Activated naive CD4-positive, alpha-beta T cell treated with anti-CD3 and anti-CD28 coated beads, Interleukin-2, amount 10 ng/mL, durations not matched to agents 7 days and 5 days (primary cell): ENCODE measurements at places on chromosomes 1 and 21.

- H3K36me3 ChIP-seq, result peaks cover 51% of the 10 kb centered on the region
- H3K4me1 ChIP-seq, result peaks cover 31% of the 10 kb centered on the region
- no peak for DNase-seq
These were observed 167.9 kb downstream of the VPS13D start for GRCh38 chr1:12397462-12398450.

- H3K27ac ChIP-seq, result no peak overlapping the region
- DNase-seq, result no peak
- no peaks in the 10 kb centered on the region for H3K4me1 ChIP-seq
- no peaks in the 10 kb centered on the region for H3K36me3 ChIP-seq
- H3K27me3 ChIP-seq, result peaks cover 21% of the 10 kb centered on the region
These were observed 55.2 kb downstream of the COLGALT2 start for GRCh38 chr1:183982172-183982963.

DNA sequence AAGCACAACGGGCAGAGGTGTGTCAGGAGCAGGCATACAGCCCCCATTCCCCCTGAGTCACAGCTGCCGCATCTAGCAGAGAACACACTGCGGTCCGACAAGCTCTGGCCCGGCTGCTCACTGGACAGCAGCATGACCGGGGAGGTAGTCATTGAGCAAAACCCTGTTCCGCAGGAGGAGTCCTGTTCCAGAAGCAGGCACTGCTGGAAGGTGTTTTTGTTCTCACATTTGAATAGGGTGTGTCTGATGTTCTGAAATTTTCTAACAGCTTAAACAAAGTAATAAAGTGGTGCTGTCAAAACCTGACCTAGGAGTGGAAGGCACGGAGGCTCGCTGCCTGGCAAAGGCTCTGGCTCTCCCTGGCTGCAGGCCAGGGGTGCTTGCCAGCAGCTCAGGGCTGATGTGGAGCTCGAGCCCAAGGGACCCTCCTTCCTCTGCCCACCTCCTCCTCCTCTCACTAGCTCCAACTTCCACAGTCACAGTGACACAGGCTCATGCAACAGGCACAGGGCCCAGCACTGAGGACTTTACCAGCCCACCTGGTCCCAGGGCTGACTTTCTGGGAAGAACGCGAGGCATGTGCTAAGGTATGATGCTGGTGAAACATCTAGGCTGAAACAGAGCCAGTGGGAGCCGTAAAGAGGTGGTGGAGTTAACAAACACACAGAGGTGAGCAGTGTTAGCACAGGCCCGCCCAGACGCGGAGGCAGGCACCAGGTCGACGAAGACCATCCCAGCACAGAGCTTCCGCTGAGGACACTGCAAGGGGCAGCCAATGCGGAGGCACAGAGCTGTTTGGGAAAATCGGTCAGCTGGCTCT, 118.6 kb upstream of the IFFO2 start:
- peaks cover 37% of the 10 kb centered on the region for H3K4me1 ChIP-seq
- peak overlapping the region; percentile 2 for H3K4me3 ChIP-seq
- H3K36me3 ChIP-seq, result peaks cover 65% of the 10 kb centered on the region
- peaks cover 19% of the 10 kb centered on the region for H3K27me3 ChIP-seq

GRCh38 chr1:33332357-33332789, 11.5 kb upstream of the A3GALT2 start:
- peaks cover 31% of the 10 kb centered on the region for H3K36me3 ChIP-seq
- H3K4me1 ChIP-seq, result peaks cover 7% of the 10 kb centered on the region
- DNase-seq, result no peak

DNA sequence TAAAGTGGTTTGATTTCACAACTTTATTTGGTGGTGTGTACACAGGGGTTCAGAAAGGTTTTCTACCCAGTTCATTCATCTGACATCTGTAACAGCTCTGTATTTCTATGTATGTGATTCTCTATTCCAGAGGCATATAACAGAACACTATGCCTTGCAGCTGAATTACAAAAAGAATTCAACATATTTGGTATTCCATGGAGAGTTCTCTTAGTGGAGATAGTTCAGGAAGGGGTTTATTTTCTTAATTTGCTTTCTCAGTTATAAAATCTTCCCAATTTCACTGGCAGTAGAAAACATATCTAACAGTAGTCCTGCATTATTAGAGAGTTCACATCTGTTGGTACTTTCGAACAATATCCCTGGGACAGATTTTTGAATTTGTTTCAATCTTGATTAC, 207.9 kb upstream of the LYPLAL1 start:
- no peak overlapping the region for H3K27ac ChIP-seq
- H3K27me3 ChIP-seq, result no peaks in the 10 kb centered on the region
- no peaks in the 10 kb centered on the region for H3K4me1 ChIP-seq
- H3K4me3 ChIP-seq, result no peak overlapping the region
- H3K36me3 ChIP-seq, result no peaks in the 10 kb centered on the region

DNA sequence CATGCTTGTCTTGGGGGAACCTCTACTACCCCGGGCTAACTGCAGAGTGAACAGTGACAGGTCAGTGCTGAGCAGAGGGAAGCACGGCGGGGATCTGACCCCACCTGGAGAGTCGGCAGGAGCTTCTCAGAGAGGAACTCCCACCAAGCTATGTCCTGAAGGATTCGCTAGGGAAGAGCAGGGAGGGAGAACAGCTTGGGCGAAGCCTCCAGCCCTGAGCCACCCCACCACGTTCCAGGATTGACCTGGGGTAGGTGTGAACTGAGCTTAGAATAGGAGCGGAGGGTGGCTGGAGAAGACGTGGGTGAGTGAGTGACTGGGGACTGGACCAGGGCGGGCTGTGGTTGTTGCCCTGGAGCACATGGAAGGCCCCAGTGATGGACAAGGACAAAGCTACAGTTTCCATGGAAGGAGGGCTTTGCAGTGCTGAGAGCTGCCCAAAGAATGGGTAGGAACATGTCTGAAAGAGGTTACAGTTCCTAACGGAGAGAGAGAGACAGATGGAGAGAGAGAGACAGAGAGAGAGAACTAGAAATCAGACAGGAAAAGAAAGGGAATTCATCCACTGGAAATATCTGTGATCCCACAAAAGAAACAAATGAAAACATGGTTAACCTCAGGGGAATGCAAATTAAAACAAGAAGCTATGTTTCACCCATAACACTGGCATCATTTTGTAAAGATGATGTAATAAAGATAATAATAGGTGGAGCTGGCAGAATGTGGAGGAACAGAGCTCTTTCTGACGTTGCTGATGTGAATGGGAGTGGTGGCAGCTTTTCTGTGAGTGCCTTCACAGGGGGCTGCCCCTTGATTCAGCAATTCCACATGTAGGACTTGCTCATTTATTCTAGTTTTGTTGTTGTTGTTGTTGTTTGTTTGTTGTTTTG, 17.2 kb downstream of the BSND start:
- H3K36me3 ChIP-seq, result no peaks in the 10 kb centered on the region
- no peaks in the 10 kb centered on the region for H3K4me1 ChIP-seq
- peaks cover 53% of the 10 kb centered on the region for H3K27me3 ChIP-seq
- DNase-seq, result no peak
- no peak overlapping the region for H3K4me3 ChIP-seq

GRCh38 chr1:88740784-88741183, 56.7 kb downstream of the PKN2 start:
- H3K27me3 ChIP-seq, result no peaks in the 10 kb centered on the region
- no peak overlapping the region for H3K4me3 ChIP-seq
- no peak overlapping the region for H3K27ac ChIP-seq
- peaks cover 29% of the 10 kb centered on the region for H3K36me3 ChIP-seq
- DNase-seq, result no peak
